ENCODE measurements at places on chromosomes 12 and 14. TPM values are rescaled to one million over a fixed set of nuclear protein-coding genes. Genes with fewer than 3 reads are reported as not detected.
A peak's percentile ranks its signal among the peaks of the same experiment; 100 is the strongest.

The SYNE3 gene
- 8.1 TPM for total RNA-seq

The UNC119B gene
- total RNA-seq = 24.9 TPM

The SMAGP gene
- 10.9 TPM for total RNA-seq

The AKAP6 gene
- 10.6 TPM for total RNA-seq

The STAC3 gene
- 0.66 TPM for total RNA-seq

The CLEC2A gene
- total RNA-seq = not detected

The SYNDIG1L gene
- total RNA-seq = 0.10 TPM

The LRRIQ1 gene
- total RNA-seq = 18.6 TPM

DNA sequence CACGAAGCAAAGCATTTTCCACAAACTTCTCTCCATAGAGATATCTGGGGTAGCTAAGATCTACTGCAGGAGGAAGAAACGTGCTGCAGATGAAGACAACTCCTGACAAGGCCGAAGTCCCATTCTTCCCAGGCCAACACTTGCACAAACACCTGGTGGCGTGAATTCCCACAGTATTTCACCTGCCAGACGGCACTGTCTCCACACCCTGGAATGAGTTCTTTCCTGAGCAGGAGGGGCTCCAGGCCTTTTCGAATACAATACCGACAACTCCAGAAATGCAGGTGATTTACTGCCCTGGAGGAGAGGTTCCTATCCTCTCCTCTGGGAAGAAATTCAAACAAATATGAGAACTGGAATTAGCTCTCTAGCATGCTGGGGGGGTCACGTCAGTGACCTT, 179.9 kb downstream of the MON2 start:
- DNase-seq = no peak

GRCh38 chr14:30227436-30227835, 299.8 kb upstream of the PRKD1 start:
- peak; percentile 39 for DNase-seq

GRCh38 chr12:93440043-93440835, 1.5 kb downstream of the UBE2N start:
- DNase-seq = no peak

DNA sequence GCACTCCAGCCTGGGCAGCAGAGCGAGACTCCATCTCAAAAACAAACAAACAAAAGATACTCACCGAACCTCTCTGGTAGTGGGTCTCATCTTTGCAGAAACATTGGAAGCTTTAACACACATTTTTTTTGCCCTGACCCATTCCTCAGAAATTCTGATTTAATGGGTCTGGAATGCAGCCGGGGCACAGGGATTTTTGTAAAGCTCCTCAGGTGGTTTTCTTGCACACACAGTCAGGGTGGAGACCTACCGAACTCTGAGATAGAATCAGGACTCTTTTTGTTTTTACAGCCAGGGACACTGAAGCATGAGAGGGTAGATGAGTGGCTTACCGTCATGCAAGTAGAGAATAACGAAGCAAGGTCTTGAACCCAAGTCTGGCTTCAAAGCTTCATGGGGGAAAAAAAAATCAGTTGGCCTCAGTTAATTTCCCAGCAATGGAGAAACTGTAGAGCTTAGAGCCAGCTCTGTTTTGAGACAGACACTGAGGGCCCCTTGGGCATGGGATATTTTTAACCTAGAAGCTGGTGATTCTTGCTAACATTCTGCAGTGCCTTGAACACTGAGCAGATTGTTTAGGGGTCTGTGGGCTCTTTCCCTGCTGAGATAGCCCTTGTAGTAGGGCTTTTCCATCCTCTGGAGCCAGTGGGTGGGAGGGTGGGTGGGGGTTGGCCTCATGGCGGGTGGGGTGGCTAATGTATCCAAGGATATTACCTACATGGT, 4.8 kb downstream of the RNU4-2 start:
- DNase-seq = no peak

GRCh38 chr12:2319737-2320506, 267.1 kb downstream of the CACNA1C start:
- DNase-seq = no peak

GRCh38 chr14:106625186-106625585, 1098.8 kb downstream of the TMEM121 start:
- DNase-seq = no peak

DNA sequence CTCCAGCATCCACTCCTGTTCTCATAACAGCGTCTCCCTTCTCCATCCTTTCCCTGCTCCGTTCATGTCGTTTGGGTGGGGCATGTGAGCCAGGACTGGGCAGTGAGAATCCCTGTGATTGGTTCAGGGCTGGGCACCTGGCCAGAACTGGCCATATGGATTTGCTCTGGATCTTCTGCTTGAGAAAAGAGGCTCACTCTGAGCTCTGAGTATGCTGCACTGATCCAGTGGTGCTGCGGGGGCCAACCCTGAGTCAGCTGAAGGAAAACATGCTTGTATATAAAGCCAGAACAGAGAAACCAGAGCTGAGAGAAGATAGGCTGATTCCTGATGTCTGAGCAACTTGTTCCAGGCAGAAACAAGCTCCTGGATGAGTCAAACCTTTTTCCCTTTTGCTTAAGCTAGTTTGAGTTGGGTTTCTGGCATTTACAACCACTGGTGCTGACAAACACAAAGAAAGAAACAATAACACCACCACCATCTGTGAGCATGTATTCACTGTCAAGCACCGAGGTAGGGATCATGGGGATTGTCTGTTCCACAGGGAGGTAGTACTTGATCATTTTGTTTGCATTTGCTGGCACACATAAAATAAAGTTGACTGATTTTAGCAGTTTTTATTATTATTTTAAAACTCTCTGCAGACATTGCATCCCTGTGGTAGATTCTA, 14.0 kb upstream of the HPD start:
- DNase-seq = peak; percentile 57

DNA sequence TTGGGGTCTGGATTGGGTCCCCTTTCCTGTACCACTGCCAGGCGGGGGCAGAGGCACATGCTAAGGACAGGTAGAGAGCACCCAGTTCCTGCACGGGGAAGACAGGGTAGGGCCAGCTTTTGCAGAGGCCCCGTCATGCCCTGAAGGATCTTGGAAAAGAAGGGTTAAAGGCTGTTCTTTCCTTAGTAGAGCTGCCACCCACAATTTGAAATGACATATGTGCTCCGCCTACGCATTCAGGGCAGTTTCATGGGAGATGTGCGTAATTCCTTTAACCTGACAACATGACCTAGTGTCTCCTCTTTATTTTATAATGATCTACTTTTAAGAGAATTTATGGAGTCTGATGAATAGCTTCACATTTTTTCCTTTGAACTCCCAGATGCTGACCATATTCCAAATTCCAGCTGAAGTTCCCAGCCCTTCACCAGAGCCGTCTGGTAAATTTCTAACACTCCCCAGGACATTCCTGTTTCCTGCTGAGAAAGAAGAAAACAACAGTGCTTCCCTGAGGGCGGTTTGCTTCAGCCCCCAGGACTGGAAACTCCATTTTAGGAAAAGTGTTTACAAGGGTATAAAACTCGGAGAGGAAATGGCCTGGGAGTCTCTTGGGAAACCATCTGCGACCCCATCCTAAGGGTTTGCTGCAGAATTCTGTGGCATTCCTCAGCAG, 58.9 kb upstream of the PLEKHG3 start:
- peak; percentile 43 for DNase-seq

- no peak for DNase-seq
Measured at GRCh38 chr14:71753976-71754375, 178.3 kb upstream of the RGS6 start.

GRCh38 chr12:98645572-98646067, 530 bp downstream of the APAF1 start:
- no peak for DNase-seq

GRCh38 chr12:10952645-10953044, 13.6 kb upstream of the TAS2R14 start:
- no peak for DNase-seq

GRCh38 chr12:46585854-46586621, 213.5 kb upstream of the SLC38A2 start:
- no peak for DNase-seq

GRCh38 chr14:102184316-102185035, 44.8 kb downstream of the WDR20 start:
- DNase-seq = no peak

GRCh38 chr12:30927222-30927611, 669 bp downstream of the TSPAN11 start:
- DNase-seq = no peak

DNA sequence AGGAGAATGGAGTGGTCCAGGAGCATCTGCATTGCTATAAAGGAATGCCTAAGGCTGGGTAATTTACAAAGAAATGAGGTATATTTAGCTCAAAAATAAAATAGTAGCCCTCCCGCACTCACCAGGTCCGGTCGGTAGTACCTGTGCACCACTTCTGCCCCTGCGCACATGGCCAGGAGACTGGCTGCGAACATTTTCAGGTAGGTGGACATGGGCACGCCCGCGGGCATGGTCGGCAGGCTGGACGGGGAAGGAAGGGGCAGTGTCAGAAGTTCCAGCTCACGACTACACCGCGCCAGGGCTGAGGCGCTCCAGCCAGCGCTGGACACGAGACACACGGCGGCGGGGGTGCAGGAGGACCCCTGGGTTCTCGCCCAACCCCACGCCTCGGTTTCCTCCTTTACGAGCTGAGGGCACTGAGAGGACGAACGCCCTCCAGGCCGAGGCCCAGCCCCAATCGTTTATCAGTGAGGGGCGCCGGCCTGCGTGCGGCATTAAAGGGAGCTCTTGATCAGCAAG, 9.1 kb upstream of the TDG start:
- no peak for DNase-seq

GRCh38 chr12:99861731-99862130, 123.0 kb downstream of the ANKS1B start:
- DNase-seq = no peak

GRCh38 chr14:36208690-36209278, 32.3 kb upstream of the PTCSC3 start:
- no peak for DNase-seq

GRCh38 chr12:79347866-79348265, 342.9 kb downstream of the PAWR start:
- DNase-seq = no peak

- DNase-seq = no peak
Measured at GRCh38 chr12:20342111-20342510, 26.2 kb upstream of the PDE3A start.

DNA sequence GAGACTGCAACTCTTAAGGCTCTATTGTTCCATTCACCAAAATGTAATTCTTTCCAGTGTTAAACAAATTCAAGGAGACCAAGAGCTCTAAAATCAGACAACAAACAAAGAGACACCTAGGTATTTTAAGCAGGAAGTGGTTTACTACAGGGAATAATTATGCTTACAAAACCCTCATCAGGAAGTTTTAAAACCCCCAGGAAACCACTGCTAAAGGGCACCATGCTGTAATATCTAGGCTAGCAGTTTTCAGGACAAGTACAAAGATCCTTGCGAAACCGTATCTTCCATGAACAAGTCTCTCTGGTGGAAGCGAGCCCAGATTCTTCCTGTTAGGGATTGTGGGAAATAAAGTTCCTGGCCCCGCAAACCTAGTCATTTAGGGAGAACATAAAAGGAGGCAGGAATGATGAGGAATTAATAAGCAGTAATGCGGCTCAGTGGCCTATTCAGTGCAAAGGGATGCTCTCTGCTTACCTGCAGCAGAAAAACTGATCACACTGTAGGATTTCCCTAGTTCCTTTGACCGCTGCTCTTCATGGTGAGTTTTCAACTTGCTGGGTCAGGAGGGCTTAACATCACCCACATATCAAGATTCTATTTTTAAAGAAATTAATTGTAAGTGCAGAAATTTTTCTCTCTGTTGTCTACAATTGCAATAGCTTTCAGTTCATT, 42.8 kb downstream of the ACSM4 start:
- DNase-seq = no peak

DNA sequence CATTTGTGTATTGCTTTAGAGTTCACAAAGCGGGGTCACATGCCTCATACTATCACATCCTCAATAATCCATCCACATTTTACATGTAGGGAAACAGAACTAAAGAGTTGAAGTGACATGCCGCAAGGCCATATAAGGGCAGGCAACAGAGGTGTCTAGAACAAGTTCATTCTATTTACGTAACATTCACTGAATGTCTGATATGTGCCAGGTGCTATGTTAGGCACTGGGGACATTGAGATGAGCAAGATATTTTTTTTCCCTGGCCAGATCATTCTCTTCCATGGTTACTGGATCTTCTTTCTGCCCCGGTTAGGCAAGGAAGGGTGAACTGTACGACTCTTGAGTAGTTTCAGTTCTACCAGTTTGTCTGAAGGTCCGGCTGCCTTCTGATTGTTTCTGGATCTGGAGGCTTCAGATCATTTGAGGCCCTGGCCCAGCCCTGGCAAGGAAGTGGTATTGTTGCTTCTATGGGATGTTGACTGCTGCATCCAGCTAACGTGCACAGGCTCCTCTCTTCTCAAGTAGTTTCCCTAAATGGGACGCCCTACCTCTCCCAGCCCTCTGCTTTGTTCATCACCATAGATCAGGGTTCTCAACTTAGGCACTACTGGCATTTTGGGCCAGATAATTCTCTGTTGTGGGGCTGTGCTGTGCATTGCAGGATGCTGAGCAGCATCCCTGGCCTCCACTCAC, 12.1 kb downstream of the GPATCH2L start:
- no peak for DNase-seq

- no peak for DNase-seq
Measured at GRCh38 chr14:74964787-74965485, 9.5 kb upstream of the PGF start.

- no peak for DNase-seq
Measured at GRCh38 chr12:132403636-132404434, 74.4 kb upstream of the GALNT9 start.

DNA sequence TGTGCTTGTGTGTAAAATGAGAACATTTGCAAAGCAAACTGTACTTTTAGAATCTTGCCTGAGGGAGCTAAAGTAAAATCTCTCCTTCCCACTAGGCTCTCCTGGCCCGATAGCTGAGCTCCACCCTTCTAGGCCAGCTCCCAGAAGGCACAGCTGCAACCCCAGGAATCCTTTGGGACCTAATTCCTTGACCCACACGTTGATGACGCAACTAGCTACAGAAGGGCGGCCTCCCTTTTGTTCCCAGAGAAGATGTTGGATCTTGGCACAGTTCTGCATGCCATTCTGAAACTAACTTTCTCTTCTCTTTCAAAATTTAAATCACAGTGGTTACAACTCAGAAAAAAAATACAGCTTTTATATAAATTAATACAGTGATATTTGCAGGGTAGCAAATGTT, 268.1 kb downstream of the EGLN3 start:
- DNase-seq = peak; percentile 82

GRCh38 chr12:123151457-123152454, 866 bp upstream of the PITPNM2 start:
- DNase-seq = peak; percentile 48

DNA sequence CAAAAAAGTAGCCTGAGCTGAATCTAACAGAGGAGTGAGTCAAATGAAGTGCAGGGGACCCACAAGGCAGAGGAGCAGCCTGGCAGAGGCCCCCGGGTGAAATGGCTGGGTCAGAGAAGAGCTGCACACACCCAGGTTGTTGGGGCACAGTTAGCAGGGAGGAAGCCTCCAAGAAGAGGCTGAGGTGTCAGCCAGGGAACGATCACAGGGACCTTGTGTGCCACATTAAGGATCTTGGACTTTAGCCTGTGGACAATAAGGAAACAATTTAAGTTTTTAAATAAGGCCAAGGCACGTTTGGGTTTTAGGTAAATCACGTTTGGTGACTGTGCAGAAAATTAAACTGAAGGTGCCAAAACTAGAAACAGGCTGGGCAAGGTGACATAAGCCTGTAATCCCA, 35.1 kb downstream of the OR10P1 start:
- DNase-seq = no peak

- DNase-seq = no peak
Measured at GRCh38 chr14:59009967-59010366, 178.5 kb upstream of the DAAM1 start.

- no peak for DNase-seq
Measured at GRCh38 chr14:73426877-73427276, 31.5 kb downstream of the NUMB start.

GRCh38 chr12:115259968-115260747, 576.2 kb upstream of the TBX3 start:
- no peak for DNase-seq
